Tibial nerve (tissue), 4 donors: ENCODE measurements at places on chromosomes 6 and 20.

- no peak overlapping the region for H3K27ac ChIP-seq
- no peaks in the 10 kb centered on the region for H3K4me1 ChIP-seq
- DNase-seq, result peak; percentile 62
- H3K27me3 ChIP-seq, result no peaks in the 10 kb centered on the region
Observed at GRCh38 chr6:31042806-31043205, 32.5 kb downstream of the MUC22 start.

DNA sequence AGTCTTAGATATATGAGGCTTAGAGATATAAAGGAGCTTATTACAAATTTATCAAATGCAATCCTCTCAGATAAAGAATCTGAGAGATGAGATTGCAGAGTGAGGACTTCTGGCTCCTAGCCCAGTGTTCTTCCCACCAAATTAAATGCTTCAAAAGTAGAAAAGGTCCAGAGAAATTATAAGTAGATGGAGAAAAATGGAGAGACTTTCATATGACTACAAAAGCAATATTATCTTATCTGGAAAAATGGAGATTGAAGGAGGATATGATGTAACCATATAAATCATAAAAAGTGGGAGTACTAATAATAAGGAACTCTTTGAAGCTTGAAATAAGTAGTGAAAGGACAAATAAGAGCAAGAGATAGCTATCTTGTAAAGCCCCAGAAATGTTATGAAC is 2.8 kb downstream of the KCTD20 start:
- no peak for DNase-seq
- no peak overlapping the region for H3K4me3 ChIP-seq

- H3K36me3 ChIP-seq, result no peaks in the 10 kb centered on the region
- DNase-seq, result no peak
- H3K27ac ChIP-seq, result no peak overlapping the region
- no peaks in the 10 kb centered on the region for H3K4me1 ChIP-seq
- no peaks in the 10 kb centered on the region for H3K27me3 ChIP-seq
- no peak overlapping the region for H3K4me3 ChIP-seq
Observed at GRCh38 chr6:145099713-145100112, 635.6 kb downstream of the EPM2A start.

DNA sequence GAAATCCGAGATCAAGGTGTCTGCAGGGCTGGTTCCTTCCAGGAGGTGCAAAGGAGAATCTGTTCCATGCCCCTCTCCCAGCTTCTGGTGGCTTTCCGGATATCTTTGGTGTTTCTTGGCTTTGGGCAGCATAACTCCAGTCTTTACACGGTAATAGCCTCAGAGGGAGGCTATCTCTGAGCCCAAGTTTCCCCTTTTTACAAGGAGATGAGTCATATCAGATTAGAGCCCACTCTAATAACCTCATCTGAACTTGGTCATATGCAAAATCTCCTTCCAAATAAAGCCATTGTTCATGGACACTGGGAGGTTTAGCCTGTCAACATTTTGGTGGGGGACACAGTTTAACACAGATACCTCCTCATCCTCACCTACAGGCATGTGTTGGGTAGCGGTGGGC is 213.7 kb downstream of the ATXN1 start:
- no peaks in the 10 kb centered on the region for H3K36me3 ChIP-seq
- H3K4me1 ChIP-seq, result peaks cover 4% of the 10 kb centered on the region
- H3K4me3 ChIP-seq, result no peak overlapping the region
- H3K27ac ChIP-seq, result no peak overlapping the region
- no peak for DNase-seq

GRCh38 chr6:3697609-3698008 is 53.9 kb downstream of the PXDC1 start:
- no peak overlapping the region for H3K4me3 ChIP-seq
- no peak for DNase-seq

DNA sequence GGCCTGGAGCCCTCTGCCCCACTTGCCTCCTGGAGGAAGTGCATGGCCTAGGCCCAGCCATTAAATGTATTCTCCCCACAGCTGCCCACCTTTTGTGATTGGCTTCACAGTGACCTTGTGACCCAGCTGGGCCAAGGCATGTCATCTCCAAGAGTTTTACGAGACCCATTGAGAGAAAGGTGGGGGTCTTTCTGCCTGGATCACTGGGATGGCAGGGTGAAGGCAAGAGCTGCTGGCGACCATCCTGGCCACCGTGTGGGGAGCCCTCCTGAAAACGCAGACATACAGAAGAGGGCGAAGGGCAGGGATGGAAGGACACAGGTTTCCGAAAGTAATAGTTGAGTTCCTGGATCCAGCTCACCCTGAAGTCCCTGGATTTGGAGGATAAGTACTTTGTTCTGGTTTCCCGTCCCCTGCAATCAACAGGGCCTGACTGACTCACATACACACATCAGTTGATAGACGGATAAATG is 12.3 kb upstream of the SPO11 start:
- H3K36me3 ChIP-seq, result no peaks in the 10 kb centered on the region
- no peaks in the 10 kb centered on the region for H3K27me3 ChIP-seq
- H3K4me1 ChIP-seq, result no peaks in the 10 kb centered on the region
- H3K27ac ChIP-seq, result no peak overlapping the region

DNA sequence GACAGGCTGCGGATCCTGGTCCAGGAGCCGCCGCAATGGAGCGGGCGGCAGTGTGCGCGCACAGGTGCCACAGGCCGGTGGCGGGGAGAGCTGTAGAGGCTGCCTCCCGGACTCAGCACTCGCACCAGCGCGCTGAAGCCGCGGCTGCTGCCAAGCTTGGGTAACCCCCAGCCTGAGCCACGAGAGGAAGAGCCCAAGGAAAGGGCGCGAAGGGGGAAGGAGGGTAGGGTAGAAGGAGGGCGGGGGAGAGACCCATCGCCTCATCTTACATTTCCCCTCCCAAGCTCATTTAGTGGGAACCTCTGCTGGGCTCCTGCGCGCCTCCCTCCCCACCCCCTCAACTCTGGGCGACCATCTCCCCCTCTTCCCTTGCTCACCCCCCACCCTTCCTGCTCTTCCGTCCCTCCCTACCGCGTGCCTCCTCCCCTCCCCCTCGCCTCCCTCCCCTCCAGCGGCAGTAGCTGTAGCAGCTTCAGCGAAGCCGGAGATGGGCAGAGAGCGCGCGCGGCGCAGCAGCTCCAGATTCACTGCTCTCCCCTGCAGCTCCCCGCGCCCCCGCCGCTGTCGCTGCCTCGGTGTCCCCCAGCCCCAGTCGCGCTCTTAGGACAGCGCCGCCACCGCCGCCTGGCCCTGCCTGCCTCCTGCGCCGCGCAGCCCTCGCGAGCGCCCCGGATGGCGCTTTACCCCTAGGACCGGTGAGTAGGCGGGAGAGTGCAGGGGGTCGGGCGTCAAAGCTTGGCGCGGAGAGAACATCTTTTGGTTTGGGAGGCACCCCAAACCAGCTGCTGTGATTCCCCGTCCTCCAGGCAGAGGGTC is at the start of gene FUT9:
FUT9 (plus strand) TSS at position 457 of the 816 bp plus-strand sequence. CDS start 187,182 bp downstream, outside the sequence.
- no peak for DNase-seq
- H3K36me3 ChIP-seq, result no peaks in the 10 kb centered on the region
- no peak within 1 kb of the TSS for H3K27ac ChIP-seq
